ENCODE measurements at places on chromosomes 12 and 14.

DNA sequence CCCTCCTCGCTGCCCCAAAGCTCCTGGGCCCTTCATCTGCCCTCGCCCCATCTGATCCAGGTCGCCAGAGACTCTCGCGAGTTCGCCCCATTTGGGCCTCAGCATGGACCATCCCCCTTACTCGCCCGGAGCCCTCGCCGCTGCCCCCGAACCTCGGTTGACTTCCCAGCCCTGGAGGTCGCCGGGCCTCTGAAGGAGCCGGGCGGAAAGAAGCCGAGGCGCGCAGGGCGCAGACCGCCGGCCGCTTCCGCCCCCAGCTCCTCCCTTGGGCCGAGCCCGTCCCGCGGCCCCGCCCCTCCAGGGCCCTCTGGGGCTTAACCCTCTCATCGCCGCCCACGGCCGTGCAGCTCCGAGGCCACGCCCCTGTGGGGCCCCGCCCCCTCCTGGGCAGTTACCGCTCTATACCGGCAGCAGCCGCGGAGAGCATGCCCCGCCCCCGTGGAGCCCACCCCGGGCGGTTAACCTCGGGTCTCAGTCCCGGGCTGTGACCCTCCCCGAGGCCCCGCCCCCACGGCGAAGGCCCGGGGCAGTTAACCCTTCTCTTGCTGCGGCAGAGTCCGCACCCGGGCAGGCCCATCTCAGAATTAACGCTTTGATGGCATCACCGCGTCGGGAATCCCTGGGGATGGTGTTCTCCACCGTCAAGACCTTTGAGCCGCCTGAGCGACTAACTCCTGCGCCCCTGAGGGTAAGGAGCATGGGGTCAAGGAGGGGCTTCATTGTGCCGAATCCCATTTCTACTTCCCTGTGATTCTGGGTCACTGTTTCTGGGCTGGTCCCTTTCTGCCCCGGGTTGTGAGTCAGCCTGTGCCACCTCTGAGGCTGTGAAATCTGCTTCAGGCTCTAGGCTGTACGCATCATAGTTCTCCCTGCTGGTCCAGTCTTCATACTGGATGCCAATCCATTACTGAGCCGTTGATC is at the start of gene SPSB2:
TSS of gene SPSB2 (minus strand) at position 210 of the 921 bp plus-strand sequence. CDS start 402 bp downstream, outside the sequence.
- DNase-seq, result peak; percentile 91

GRCh38 chr14:89607453-89607852 is 190.4 kb upstream of the FOXN3 start:
- no peak for DNase-seq

- DNase-seq, result no peak
These were observed 68.7 kb upstream of the TMPO start for GRCh38 chr12:98446682-98447081.

GRCh38 chr14:73466861-73467260 is 8.5 kb upstream of the NUMB start:
- DNase-seq, result no peak

GRCh38 chr12:28012333-28012918 is 39.9 kb upstream of the PTHLH start:
- DNase-seq, result no peak

- DNase-seq, result no peak
These were observed 24.6 kb downstream of the KCTD10 start for GRCh38 chr12:109452489-109452888.

DNA sequence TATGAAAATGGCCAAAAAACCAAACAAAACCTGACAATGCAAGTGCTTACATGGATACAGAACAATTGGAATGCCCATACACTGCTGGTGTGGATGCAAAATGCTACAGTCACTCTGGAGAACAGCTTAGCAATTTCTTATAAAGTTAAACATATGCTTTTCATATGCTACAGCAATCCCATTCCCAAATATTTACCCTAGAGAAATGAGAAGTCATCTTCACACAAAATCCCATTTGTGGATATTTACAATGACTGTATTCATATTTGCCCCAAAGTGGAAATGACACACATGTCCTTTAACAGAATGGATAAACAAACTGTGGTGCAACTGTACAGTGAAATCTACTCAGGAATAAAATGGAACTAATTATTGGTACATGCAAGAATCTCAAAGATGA is 20.4 kb downstream of the SAV1 start:
- DNase-seq, result no peak

- DNase-seq, result no peak
These were observed 15.3 kb upstream of the NUDT14 start for GRCh38 chr14:105196265-105196960.

DNA sequence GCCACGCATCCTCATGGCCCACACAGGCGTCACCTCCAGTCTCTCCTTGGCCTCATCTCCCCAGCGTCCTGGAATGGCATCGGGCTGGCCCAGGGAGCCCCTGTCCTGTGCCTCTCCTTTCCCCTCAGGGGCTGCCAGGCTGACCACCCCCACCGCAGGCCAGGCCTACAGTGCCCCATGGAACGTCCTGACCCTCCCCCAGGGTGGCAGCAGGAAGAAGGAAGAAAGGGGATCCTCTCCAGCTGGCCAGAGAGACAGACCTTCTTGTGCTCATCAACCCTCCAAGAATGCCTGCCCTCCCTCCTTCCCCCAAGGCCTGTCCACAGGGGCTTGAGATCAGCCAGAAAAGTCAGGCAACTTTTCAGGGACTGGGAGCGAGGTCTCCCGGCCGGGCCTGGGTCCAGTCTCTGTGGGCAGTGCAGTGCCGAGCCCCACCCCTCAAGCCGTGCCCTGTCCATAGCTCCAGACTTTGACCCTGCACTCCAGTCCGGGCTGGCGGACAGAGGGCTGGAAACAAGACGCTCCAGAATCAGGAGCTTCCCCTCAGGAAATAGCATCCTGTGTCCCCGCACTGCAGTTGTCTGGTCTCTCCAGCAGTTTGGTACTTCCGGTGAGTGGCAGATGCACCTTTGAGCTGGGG is at the start of gene DAO:
TSS of gene DAO (plus strand) at position 478 of the 640 bp plus-strand sequence. CDS start 4,915 bp downstream, outside the sequence.
- no peak for DNase-seq

- DNase-seq, result no peak
These were observed 383.5 kb downstream of the RGS6 start for GRCh38 chr14:72315714-72316113.

DNA sequence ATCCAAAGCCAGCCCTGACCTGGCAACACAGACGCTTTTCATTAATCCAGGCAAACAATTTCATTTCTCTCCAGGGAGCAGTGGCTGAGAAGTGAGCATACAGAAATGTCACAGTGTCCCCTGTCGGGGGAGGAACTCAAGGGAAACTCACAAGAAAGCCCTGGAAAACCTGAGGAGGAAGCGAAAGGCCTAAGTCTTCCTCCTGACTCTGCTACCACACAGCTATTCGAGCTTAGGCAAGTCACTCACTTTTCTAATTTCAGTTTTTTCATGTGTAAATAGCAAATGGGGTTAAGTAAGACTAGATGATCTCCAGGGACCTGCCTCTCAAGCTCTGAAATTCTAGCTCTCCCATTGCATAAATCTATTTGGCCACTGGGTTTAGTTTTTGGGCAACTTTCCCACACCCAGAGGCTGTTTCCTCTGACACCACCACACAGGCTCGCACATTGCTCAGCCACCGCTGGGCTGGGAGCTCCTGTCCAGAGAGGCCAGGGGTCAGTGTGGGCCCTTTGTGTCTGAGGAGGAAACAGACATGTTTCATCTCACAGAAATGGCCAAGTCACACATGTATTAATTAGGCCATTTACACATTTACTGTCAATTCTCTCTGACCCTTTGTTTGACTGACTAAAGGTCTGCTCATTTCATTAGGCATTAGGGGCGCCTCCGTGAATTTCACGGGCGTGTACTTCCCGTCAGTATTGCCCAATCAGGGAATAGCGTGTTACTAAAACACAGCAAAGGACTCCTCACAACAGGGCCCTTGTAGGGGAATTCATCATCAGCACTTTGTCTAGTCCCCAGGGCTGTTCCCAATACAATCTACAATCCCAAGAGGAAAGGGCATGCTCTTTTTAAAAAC is 9.8 kb upstream of the PNMA1 start:
- DNase-seq, result no peak

- no peak for DNase-seq
These were observed 1.8 kb downstream of the B3GNT4 start for GRCh38 chr12:122205053-122205925.

DNA sequence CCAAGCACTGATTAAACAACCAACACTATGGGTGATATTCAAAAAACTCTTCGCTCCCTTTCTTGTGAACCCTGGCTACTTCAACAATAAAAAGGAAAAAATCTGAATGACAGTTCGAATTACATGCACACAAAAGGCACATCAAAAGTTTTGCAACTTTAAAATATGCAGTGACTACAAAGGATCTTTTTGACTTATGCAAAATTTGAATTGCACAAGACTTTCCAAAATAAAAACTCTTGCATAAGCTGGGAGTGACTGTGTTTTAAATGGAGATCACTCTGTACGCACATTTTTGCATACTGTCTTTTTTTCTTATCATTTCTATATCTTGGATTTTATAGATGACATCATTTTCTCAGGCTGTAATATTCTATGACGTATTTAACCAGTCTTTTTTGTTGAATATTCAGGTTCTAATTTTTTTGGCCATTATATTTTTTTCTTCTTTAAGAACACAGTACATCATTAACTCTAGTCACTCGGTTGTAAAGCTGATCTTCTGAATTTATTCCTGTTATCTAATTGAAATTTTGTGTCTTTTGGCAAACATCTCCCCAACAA is 667.6 kb upstream of the TBX3 start:
- DNase-seq, result no peak

GRCh38 chr12:127558361-127558760 is 708.6 kb upstream of the TMEM132C start:
- no peak for DNase-seq

DNA sequence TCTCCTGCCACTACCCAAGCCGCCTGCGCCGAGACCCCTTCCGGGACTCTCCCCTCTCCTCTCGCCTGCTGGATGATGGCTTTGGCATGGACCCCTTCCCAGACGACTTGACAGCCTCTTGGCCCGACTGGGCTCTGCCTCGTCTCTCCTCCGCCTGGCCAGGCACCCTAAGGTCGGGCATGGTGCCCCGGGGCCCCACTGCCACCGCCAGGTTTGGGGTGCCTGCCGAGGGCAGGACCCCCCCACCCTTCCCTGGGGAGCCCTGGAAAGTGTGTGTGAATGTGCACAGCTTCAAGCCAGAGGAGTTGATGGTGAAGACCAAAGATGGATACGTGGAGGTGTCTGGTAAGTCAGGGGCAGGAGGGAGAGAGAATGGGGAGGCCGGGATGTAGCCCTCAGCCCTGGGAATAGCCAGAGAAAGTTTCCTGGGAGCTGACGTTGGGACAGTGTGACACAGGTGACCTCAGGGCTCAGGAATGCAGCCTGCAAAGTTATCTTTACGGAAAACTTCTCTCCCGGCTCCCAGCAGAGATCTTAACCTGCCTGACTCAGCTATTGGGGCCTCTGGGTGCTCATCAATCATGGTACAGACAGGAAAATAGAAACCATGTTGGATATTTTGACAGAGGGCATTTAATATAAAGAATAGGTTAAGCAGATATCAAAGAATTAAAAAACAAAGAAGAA is 747 bp downstream of the HSPB8 start:
- DNase-seq, result no peak

GRCh38 chr12:57103856-57104255 is 7.3 kb downstream of the STAT6 start:
- no peak for DNase-seq

DNA sequence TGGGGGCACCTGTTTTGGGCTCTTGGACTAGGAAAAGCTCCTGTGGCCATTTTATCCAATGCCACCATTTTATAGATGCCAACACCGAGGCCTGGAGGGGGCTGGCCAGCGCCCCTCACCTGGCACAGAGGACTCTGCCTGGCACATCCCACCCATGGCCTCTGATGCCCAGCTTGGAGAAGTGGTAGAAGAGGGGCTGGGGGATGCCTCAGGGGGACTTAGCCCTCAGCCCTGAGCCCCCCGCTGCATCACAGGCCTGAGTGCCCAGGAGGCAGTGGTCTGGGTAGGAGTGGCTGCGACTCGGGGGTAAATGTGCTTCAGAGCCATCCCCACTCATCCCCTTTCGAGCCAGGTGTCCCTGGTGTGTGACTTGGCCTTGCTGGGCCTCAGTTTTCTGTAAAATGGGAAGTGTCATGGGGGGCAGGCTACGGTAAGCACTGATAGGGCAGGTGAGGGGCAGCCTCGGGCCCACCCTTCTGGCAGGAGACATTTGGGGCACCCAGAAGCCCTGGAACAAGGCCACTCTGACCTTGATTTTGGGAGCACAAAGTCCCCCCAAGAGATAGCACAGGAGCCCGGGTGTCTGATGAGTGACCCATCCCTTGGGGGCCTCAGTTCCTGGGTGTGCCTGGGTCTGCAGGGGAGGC is 22.5 kb downstream of the SH2B3 start:
- DNase-seq, result no peak

GRCh38 chr14:86296173-86296572 is 766.2 kb downstream of the FLRT2 start:
- peak; percentile 88 for DNase-seq

GRCh38 chr14:38209572-38210557 is 2.2 kb downstream of the SSTR1 start:
- DNase-seq, result no peak

DNA sequence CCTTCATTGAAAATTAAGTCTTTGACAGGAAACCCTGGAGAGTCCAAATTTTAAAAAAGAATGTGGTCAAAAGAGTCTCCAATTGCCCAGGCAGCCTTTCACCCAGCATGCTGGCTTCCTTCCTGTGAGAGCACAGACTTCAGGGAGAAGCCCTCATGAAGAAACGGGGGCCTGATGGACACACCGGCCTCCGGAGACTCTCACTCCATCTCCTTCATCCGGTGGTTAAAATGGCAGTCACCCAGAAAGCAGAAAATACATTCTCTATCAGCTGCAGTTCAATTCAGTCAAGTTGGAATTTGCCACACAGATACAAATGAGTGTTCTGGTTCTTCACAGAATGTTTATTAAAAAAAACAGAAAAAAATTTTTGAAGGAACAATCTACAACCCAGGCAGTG is 56.5 kb downstream of the CPM start:
- DNase-seq, result no peak

- DNase-seq, result no peak
These were observed 56.8 kb upstream of the FAM181A start for GRCh38 chr14:93870377-93870776.

- DNase-seq, result no peak
These were observed 138.9 kb downstream of the CACNA1C start for GRCh38 chr12:2191534-2192153.

GRCh38 chr12:100279159-100279558 is 12.2 kb downstream of the SCYL2 start:
- no peak for DNase-seq

DNA sequence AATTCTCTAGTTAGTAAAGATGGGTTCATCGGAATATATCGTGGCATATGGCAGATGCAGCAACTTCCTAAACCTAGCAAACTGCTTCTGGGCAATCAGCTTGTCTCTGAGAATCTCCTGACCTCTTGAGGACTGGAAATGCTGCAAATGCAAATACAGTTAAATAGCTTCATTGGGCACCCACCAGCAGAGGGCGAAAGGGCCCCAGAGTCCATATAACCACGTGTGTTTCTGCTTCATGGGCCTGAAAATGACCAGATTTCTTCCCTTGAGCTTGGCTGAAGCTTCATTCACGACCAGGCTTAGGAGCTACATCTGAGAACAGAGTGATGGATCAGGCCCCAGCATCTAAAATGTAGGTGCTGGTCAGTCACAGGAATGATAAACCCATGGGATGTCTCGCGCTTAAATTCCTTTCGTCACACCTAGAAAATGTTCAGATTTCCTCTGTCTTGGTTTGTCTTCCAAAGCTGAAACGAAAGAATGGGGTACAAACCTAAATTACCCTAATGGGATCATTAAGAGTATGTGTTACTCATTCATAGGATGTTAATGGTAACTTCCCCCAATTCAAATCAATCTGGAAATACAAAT is 1482.5 kb upstream of the TMEM132C start:
- peak; percentile 60 for DNase-seq
